G401 (cell line): ENCODE measurements at places on chromosomes 11 and 22.
A peak's percentile ranks its signal among the peaks of the same experiment; 100 is the strongest.

- no peak for DNase-seq
Observed at GRCh38 chr11:117546431-117547194, 219.0 kb downstream of the CEP164 start.

- no peak for DNase-seq
Observed at GRCh38 chr11:28420099-28420498, 311.9 kb downstream of the METTL15 start.

- peak; percentile 58 for DNase-seq
Observed at GRCh38 chr11:12182676-12183541, 72.5 kb downstream of the MICAL2 start.

DNA sequence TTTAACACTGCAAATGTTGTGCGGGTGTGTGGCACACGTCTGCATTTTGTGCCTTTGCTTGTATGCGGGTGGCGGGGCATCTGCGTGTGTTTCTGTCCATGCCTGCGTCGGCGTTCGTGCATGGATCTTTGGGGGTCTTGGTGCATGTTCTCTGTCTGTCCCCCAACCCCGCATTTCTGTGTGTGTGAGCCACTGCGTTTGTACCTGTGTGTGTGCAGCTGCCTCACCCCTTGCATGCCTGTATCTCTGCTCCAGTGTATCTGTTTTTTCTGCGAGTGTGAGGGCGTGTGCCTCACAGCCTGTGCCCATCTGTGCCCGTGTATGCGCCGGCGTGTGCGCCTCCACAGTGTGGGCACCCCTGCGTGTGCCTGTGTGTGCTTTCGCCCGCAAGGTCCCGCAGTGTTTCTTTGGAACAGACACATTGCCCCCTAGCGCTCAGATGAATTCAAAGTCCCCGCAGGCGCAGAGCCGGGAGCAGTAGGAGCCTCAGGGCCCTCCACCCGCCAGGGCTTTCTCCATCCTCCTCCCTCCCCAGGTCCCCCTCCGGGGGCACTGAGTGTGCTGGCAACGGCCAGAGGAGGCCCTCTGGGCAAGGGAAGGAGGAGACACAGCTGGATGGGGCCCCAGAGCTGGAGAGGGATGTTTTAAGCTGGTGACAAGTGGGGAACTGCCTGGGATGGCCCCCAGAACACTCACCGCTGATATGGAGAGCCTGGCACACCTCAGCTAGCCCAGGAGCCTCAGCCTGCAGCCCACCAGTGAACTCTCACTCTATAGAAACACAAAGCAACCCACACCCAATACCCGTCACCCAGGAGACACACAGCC, 3.1 kb upstream of the MN1 start:
- peak; percentile 14 for DNase-seq

- DNase-seq, result no peak
Observed at GRCh38 chr11:73206801-73207200, 11.3 kb upstream of the P2RY2 start.
